Effector memory CD4-positive, alpha-beta T cell (primary cell): ENCODE measurements at places on chromosomes 11 and 22.
A peak's percentile ranks its signal among the peaks of the same experiment; 100 is the strongest.

- no peak for DNase-seq
These were observed 35.0 kb downstream of the TIMP3 start for GRCh38 chr22:32836280-32837123.

- no peak for DNase-seq
These were observed 17.5 kb upstream of the EHF start for GRCh38 chr11:34603129-34604001.

DNA sequence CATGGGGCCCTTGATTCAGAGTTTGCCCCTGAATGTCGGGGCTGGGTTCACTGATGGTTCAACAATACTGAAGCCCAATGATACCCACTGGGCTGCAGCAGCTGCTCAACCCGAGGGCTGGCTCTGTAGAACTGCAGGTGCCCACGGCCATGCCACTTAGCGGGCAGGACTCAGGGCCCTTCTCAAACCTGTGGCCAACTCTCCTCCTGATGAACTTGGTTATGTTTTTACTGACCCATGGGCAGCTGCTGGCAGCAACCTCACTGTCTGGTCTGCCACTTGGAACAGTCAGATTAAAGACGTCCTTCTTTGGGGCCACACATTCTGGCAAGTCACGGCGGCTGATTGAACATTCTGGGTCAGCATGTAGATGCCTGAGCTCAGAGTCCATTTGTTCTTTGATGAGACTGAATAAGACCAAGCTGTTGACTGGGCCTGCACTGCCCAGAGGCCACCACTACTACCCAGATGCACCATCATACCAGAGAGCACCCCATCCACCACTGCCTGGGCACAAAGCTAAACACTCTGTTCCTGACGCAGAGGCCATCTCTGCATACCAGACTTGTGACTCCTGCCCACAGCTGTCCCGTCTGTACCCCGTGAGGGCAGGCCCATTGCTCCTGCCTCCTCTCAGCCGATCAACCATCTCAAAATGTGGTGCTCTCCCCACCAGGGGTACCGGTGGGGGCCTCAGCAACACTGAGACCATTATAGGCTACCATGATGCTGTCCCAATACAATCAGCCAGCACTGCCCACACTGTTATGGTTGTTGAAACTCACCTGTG, 67.8 kb downstream of the SHANK2 start:
- DNase-seq, result no peak

DNA sequence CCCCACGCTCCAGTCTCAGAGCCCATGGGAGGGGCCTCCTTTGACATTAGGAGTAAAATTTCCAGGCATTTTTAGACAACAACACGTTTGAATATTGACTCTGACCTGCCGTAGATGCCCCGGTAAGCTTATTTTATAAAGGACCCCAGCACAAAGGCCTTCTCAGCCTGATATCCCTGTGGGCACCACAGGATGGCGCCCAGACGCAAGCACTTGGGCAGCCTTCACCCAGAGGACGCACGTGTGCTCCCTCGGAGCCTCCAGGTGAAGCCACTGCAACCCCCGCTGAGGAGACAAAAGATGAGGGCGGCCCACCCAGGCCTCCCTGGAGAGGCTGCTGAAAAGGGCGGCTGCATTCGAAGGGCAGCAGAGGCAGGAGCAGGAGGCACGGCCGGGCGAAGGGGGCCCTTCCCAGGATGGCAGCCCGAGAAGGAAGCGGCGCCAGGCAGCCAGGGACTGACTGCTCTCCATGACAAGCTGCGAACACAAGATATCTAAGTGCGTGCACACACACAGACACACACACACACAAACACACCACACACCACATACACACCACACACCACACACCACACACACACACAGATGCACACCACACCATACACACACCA, 15.2 kb upstream of the TH start:
- DNase-seq, result no peak

DNA sequence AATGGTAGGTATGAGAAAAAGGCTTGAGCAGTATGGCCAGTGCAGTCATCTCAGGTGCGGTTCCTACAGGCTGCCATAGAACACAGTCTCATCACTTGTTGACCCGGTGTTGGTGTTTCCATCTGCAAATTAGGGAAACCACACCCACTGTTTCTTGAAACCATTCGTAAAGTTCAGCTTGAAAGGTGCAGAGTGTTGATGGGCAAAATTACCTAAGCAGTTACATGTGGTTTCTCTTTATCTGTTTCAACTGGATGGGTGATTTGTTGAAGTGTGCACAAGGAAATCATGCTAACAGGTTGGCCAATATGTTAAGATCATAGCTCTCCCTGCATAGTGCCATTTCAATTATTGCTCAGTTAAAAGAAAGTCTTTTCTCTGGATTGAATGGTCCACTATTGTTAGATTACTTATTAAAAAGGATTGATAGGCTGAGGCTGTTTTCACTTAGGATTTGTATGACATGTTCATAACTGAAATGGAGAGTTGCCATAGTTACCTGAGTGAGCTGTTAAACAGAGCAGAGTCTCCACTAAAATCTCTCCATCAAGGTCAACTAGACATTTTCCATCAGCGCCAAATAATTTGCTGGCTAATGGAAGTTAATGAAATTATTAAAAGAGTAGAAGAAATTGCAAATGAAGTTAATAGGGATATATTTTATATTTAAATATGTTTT, 203.1 kb upstream of the MTMR2 start:
- DNase-seq, result no peak

- peak; percentile 8 for DNase-seq
These were observed 69.2 kb downstream of the SCUBE1 start for GRCh38 chr22:43273902-43274484.

DNA sequence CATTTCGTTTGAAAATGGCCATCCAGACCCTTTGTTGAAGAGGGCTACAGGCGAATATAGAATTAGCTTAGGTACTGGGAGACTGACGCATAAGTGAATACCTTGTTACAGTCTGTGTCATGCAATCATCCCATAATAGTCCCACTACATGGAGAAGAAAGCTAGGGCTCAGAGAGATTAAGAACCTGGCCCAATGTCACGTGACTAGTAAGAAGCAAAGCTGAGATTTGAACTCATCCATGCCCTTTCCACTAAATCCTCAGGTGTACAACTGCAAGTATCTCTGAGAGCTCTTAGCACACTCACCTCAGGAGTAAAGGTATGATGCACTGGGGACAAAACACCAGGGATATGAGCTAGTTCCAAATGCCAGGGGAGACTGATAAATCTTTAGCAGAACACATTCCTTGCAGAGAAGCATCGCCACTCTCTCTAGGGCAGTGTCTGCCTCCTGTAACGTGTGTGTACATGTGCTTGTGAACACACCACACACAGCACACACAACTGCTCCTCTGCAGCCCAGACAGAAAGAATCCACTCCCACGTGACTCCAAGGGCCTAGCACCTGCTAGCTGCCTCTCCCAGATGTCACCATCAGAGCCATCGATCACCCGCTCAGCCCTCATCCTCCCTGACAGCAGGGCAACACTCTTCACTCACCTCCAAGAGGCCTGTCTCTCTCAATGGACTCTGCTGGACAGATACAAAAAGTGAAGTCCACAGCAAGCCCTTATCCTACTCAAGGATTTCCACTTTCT, 402.8 kb downstream of the NXPE2 start:
- no peak for DNase-seq

GRCh38 chr11:85889676-85890579, 34.7 kb downstream of the CCDC83 start:
- no peak for DNase-seq

GRCh38 chr22:19713650-19714311, 522 bp upstream of the SEPTIN5 start:
- no peak for DNase-seq

DNA sequence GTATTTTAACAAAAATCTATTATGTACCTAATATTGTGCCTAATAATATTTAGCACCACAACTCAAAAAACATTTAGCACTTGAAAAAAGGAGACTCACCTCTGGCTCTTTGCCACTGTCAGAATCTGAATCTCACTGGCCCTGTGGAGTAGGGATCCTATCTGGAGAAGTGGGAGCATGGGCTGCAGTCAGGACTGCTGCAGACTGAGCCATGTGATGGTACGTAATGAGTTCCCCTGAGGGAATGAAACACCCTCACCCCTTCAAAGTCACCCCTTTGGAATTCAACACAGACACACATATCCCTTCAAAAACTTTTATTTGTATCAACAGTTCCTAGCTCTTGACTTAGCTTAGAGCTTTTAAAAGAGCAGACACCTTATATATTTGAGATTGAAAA, 6.5 kb downstream of the PTPMT1 start:
- DNase-seq, result no peak

DNA sequence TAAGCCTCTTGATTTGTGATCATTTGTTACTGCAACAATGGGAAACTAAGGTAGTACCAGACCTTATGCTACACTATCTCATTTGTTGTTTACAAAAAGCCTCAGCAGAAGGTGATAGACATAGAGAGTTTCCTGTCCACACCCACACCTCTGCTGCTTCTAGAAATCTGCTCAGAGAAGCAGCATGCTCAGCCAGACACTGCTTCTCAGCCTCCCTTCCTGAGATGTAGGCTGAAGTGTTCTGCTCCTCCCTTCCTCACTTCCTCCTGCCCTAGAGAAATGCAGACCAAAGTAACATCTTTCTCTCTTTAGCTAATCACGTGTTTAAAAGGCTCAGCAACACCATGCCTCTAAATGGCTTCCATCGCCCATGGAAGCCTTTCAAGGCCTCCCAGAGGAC, 88.4 kb downstream of the SLC1A2 start:
- peak; percentile 28 for DNase-seq

GRCh38 chr11:19729141-19729540, 16.5 kb downstream of the NAV2 start:
- DNase-seq, result no peak
